Mucosa of descending colon (tissue), 3 donors: ENCODE measurements at places on chromosomes 6 and 20. TPM values are rescaled to one million over a fixed set of nuclear protein-coding genes. Genes with fewer than 3 reads are reported as not detected.

DNA sequence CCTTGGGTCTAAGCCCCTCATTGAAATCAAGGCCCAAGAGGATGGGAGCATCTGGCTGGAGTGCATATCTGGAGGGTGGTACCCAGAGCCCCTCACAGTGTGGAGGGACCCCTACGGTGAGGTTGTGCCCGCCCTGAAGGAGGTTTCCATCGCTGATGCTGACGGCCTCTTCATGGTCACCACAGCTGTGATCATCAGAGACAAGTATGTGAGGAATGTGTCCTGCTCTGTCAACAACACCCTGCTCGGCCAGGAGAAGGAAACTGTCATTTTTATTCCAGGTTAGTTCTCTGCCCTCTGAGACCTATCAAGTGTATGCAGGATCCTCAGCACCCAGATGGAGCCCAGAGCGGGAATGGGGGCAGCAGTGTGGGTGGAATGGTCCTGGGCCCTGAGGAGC, 5.1 kb downstream of the BTN2A2 start:
- no peak for DNase-seq

The MAS1 gene
- not detected for total RNA-seq

DNA sequence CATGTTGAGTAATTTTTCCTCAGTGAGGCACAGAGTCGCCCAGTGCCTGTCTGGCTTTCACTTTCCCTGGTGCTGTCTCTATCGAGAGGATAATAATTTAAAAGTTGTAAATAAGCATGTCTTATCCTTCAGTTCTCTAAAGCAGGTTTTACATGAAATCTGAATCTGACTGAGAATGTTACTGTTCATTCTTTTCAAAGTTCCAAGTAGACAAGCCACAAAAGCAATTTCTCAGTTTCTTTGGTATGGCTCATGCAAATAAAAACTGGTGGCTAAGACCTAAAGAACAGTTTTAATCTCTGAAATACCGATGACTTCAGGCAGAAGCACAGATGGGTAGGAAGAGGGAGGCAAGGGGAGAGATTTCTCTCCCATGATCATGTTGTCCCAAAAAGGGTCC, 87.6 kb upstream of the GCM1 start:
- DNase-seq: no peak

The CLDN20 gene
- total RNA-seq: not detected

GRCh38 chr6:52667572-52667971, 3.3 kb upstream of the TMEM14A start:
- DNase-seq: no peak

The RAET1G gene
- total RNA-seq: not detected

The ECT2L gene
- total RNA-seq: not detected

The NOL7 gene
- 49.0 TPM for total RNA-seq

DNA sequence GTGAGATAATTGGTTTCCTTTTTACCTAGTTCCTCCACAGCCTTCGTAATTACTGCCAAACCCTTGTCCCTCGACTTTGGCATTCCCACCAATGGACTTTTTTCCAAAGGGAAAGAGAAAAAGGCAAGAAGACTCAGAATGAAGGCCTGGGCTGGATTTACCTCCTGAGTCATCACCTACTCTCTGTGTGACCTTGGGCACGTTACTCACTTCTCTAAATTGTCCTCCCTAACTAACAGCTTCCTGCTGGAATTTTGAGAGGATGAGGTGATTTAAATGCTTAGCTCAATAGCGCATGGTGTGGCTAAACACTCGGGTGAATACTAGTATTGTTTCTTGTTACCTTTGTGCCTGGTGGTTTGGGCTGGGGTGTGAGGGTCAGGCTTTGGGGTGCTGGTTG, 146.6 kb downstream of the DHX35 start:
- no peak for DNase-seq
